ENCODE measurements at places on chromosomes 4 and X. TPM values are rescaled to one million over a fixed set of nuclear protein-coding genes. Genes with fewer than 3 reads are reported as not detected.

Gene CORIN
- 0.36 TPM for total RNA-seq

Gene NFXL1
- 38.4 TPM for total RNA-seq

Gene LRIT3
- 1.2 TPM for total RNA-seq

Gene INPP4B
- total RNA-seq, result 0.64 TPM

Gene SLC7A11
- total RNA-seq, result 2.4 TPM
